ENCODE measurements at places on chromosomes 2 and 18. TPM values are rescaled to one million over a fixed set of nuclear protein-coding genes. Genes with fewer than 3 reads are reported as not detected.

AQP12B gene
- not detected for total RNA-seq

STPG4 gene
- 0.36 TPM for total RNA-seq

BOK gene
- total RNA-seq: 39.1 TPM

LRRC30 gene
- not detected for total RNA-seq

- DNase-seq: no peak
- no peaks in the 10 kb centered on the region for H3K36me3 ChIP-seq
- H3K27me3 ChIP-seq: no peaks in the 10 kb centered on the region
Measured at GRCh38 chr2:161102770-161103450, 57.3 kb upstream of the TANK start.

- H3K4me1 ChIP-seq: no peaks in the 10 kb centered on the region
- no peak overlapping the region for H3K4me3 ChIP-seq
- H3K27ac ChIP-seq: no peak overlapping the region
- H3K27me3 ChIP-seq: no peaks in the 10 kb centered on the region
Measured at GRCh38 chr2:205723179-205723578, 40.9 kb downstream of the NRP2 start.

Measured in Panc1 (cell line).